ENCODE measurements at places on chromosomes 12 and 14.
A peak's percentile ranks its signal among the peaks of the same experiment; 100 is the strongest.

- no peak for DNase-seq
Observed at GRCh38 chr12:2226641-2227040, 173.9 kb downstream of the CACNA1C start.

GRCh38 chr14:104582662-104583061, 3.1 kb downstream of the C14orf180 start:
- DNase-seq, result no peak

DNA sequence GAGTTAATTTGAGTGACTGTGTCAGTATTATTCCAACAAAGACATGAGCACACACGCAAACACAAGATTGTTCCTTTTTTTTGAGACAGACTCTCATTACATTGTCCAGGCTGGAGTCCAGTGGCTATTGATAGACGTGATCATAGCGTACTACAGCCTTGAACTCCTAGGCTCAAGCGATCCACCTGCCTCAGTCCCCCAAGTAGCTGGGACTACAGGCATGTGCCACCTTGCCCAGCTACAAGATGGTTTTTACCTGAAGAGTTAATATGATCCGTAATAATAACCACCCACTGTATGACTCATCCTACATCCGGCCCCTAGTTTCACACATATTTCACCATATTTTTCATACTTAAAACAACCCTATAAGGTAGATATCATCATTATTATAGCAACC, 26.8 kb downstream of the BCAT1 start:
- DNase-seq, result no peak

DNA sequence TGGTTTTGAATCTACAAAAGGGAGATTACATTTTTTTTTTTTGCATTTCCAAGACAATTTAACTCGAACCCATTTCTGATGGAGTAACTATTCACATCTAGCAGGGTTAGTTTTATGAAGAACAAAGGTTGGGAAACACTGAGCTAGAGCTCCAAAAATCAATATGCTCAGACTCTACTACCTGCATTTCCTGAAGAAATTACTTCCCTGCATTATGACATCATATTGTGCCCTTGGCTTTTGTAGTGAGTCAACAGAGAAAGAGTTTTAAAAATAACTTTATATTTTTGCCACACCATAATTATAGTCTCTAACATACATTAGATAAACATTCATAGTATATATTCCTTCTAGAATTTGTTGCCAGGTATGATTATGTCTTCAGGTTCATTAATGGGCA, 14.8 kb downstream of the GRIP1 start:
- DNase-seq, result no peak

DNA sequence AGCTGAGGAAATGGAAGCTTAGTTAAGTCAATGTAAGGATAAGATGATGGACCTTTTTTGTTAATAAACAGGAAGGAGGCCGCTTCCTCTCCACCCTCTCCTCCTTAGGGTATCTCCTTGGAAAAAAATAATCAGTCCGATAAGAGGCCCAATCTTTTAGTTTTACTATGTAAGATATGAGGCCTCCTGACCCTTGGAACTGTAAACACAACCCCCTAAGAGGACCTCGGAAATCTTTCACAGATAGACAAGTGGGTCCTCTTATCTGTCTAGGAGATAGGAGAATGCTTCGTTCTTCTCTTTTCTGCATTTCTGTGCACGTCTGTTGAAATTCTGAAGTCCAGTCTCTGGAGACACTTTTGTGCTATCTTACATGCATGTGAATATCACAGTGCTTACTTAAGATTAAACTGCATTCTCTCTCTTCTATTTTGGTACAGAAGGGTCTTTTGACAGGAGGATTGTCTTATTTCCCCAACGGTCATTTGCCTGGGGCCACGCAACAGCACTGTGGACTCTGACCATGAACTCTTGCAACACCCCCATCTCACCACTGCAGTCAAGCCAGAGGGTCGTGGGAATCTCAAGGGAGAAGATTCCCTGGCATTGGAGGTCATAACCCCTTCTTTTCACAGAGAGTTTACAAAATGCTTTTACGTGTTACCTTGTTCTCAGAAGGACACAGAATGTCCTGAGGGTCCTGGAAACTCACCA, 313.0 kb upstream of the RTL1 start:
- DNase-seq, result no peak

DNA sequence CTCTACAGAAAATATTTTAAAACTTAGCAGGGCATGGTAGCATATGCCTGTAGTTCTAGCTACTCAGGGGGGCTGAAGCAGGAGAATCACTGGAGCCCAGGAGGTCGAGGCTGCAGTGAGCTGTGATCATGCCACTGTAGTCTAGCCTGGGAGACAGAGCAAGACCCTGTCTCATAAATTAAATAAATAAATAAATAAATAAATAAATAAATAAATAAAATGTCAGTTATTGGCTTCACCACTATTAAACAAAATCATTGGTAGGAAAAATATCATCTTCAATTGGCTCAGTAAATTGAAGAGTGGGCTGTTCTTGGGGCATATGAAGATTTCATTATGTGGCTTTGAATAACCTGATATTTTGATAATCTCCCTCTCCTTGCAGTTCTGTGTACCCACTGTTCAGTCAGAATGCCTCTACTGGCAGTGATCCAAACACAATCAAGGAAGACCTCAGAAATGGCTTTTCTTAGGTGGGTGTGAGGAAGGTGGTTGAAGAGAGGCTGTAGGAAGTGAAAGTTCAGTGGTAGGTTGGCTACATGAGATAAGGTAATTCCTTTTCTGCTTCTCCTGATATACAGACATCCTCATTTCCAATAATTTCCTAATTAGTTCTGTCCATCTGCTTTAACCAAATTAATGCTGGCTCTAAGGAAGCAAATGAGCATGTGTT, 175.8 kb downstream of the MSRB3 start:
- no peak for DNase-seq

DNA sequence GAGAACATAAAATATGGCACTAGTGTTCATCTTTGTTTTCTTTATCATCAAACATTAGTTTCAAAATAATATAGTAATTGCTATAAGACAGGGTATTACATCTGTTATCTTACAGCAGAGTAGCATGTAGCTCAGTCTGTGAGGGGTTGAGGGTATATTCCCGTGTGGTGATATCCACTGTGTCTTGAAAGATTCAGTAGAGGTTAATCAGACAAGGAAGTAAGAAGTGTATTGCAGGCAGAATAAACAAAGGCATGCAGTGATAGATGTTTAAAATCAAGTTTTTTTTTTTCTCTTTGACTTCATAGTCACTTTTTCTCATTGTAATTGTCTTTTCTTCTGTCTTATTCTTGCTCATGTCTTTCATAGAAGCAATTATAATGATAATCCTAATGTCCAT, 48.3 kb downstream of the METTL25 start:
- no peak for DNase-seq

- no peak for DNase-seq
Observed at GRCh38 chr12:101490286-101490920, 15.3 kb downstream of the SPIC start.

- no peak for DNase-seq
Observed at GRCh38 chr12:77120156-77121085, 55.1 kb upstream of the E2F7 start.

DNA sequence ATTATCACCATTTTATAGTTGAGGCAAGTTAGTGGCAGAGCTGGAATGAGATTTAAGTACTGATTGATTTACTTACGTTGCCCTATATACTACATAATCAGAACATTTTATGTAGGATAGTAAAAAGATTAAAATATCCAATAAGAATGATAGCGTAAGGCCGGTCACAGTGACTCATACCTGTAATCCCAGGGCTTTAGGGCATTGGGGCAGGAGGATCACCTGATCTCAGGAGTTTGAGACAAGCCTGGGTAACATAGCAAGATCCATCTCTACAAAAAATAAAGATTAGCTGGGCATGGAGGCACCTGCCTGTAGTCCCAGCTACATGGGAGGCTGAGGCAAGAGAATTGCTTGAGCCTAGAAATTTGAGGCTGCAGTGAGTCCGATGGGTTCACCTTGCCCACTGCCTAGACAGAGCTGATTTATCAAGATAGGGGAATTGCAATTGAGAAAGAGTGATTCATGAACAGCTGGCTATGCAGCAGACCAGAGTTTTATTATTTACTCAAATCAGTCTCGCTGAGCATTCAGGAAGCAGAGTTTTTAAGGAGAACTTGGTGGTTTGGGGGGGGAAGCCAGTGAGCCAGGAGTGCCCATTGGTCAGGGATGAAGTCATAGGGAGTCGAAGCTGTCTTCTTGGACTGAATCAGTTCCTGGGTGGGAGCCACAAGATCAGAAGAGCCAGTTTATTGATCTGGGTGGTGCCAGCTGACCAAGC, 24.7 kb upstream of the SGPP1 start:
- no peak for DNase-seq

DNA sequence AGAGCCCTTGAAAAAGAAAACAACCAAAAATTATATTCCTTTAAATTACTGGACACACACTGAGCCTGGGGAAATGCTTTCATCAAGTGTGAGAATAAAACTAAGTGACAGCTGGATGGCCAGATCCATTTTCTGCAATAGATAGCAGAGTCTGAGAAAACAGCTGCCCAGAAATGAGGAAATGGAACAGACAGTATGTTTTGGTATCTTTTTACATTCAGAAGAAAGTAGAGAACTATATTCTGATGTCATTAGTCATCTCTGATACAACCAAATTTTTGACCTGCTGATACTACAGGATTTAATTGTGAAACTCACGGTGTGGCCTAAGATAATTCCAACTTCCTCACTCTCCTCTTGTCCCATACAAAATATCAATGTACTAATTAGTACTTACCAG, 78.2 kb downstream of the HMGA2 start:
- no peak for DNase-seq

DNA sequence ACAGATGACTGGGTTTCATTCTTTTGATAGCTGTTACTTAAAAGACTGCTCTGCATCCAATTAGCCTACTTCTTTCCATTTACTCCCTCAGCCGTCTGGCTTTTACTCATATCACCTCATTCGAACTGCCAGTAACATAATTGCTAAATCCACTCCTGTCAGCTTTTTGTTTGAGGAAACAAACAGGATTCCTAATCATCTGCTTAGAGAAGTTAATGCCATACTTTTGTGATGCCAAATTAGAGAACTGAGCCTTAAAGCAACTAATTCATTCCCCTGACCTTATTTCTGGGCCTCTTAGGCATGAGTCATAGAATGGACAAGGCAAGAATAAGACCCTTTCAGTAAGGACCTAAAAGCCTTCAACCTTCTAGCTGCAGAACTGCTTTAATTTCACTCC, 2.9 kb downstream of the OXA1L start:
- no peak for DNase-seq

DNA sequence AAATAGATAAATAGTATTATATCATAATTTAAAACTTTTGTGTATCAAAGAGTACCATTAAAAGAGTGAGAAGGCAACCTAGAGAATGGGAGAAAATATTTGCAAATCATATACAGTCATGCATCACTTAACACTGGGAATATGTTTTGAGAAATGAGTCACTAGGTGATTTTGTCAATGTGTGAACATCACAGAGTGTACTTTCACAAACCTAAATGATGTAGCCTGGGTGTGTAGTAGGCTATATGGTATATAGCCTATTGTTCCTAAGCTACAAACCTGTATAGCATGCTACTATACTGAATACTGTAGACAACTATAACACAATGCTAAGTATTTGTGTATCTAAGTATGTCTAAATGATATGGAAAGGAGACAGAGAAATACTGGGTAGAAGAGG, 48.0 kb upstream of the ARID2 start:
- no peak for DNase-seq

GRCh38 chr12:41777064-41777790, 367.4 kb downstream of the GXYLT1 start:
- DNase-seq, result no peak

DNA sequence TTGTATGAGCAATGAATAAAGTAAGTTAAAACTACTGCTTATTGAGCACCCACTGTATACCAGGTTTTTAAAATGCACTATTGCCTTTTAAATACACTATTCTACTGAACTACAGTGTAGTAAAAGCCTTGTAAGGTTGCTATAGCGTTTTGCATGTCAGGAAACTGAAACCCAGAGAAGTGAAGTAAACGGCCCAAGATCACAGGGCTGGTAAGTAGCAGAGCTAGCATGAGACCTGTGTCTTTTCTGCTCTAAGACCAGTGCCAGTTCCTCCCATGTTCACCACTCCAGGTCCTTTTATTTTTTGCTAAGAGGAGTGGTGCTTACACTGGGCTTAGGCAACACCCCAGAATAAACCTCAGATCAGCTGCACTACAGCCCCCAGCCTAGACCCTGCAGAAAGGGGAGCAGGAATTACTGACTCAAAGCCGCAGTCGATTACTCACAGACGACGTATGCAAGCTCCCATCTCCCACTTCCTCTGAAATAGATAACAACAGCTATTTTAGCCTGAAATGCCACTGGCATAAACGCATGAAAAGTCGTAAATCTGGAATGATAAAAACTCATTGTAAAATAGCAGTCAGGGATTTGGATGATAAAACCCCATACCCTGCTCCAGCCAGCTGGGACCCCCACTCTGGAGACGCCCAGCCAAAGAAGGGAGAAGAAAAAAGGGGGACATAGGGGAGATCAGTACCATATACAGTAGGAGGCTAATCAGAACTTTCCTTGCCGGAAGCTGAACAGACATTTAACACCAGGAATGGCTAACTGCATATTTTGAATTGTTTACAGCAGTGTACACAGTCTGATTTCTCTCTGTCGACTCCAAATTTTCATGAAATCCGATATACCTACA, 108.3 kb downstream of the NUAK1 start:
- no peak for DNase-seq

DNA sequence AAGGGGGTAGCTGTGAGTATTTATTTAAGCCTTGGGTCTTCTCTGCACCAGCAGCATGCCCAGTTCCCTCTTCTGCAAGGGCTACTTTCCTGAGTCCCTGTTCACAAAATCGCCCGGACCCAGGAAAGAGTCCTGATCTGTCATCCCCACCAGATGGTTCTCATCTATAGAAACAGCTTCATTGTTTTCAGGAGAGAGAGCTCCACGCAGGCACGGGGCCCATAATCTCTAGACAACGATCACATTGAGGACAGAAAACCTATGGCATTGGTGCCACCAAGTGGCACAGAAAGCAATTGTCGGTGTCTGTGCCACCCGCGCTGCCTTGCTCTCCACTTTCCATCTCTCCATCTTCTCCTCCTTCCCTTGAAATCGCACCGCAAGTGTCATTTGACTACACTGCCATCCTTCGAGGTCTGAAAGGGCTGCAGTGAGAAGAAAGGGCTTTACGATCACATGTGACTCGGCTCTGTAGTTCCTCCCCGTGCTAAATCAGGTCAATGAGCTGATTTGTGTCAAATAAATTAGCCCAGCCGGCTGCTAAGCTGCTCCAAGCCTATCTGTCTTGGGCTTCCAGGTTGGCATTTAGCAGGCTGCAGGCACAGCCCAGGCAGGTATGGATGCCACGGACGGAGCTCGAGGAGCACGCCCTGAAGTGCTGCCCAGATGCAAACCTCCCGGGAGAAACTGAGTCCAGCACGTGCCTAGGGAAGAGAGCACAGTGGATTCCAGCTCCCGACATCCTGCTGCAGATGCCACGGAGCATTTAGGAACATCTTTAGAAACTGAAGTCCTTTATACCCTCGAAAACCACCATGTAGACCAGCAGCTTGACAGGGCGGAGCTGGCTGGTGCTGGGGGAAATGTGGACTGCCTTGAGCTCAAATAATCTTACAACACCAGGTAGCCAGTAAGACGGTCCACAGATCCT, 28.8 kb downstream of the SPRING1 start:
- DNase-seq, result peak; percentile 54

Data from stimulated activated CD4-positive, alpha-beta T cell treated with anti-CD3 and anti-CD28 coated beads, Interleukin-2, amount 100 ng/mL, for 24 hours (primary cell).